ENCODE measurements at places on chromosomes 12 and 14. TPM values are rescaled to one million over a fixed set of nuclear protein-coding genes. Genes with fewer than 3 reads are reported as not detected.

Gene CARMIL3
- 0.15 TPM for total RNA-seq

Gene HOXC5
- 5.0 TPM for total RNA-seq

Gene KLHL33
- total RNA-seq = not detected

Gene MARCHF9
- 2.3 TPM for total RNA-seq

Gene FAM186B
- total RNA-seq = 0.13 TPM

- no peak for DNase-seq
Measured at GRCh38 chr12:119683413-119683812, 15.5 kb downstream of the PRKAB1 start.

DNA sequence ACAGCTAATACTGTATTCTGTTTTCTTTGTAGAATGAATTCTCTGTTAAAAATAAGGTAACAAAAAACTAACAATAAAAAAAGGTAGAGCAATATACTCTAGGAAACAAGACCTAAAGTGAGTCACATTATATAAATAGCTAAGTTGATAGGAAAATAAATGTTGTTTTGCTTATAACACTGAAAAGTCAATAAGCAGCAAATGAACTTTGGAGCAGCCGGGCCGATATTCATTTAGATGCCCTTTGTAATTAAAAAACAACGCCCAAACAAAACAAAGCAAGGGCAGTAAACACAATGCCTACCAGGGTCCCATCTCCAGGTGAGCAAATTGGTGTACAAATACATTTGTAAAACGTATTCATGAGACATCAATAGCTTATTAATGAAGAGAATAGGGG lies 227.6 kb upstream of the FOXN3 start:
- no peak for DNase-seq

GRCh38 chr14:52797653-52798052 lies 6.2 kb upstream of the GNPNAT1 start:
- DNase-seq = no peak

- DNase-seq = no peak
Measured at GRCh38 chr12:131131077-131131807, 177.5 kb downstream of the ADGRD1 start.

DNA sequence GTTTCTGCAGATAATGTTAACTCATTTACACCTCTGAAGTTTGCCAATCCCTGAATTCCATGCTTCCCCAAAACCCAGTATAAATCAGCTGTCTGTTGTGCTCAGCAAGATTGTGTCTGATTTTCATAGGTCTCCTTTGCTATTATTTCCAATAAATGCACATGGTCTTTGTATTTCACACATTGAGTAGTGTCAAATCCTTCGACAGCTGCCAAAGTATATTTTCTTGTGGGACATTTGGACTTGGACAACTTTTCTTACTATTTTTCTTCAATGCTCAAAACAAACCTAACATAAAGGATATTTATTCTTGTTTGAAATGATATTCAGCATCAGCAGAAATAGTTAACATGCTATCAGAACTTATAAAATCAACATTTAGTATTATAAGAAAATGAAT lies 406.1 kb upstream of the OR4E1 start:
- DNase-seq = no peak

GRCh38 chr12:114152066-114152465 lies 185.9 kb upstream of the RBM19 start:
- no peak for DNase-seq

DNA sequence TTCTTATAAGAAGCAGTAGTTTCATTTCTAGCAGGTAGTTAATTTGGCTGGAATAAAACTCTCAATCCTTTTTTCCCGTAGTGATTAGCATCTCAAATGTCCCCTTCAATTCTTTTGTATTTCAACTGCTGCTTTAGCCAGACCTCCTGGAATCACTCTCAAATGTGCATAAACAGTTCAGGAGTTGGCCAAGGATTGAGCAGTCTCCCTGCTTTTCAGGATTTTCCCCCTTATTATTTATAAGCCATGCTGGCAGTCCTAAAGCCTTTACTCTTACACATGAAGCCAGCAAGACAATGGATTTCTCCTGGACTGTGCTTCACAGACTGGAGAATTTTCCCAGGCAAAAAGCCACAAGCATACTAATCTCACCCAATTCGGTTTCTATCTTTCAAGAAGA lies 950.1 kb downstream of the VRK1 start:
- no peak for DNase-seq

DNA sequence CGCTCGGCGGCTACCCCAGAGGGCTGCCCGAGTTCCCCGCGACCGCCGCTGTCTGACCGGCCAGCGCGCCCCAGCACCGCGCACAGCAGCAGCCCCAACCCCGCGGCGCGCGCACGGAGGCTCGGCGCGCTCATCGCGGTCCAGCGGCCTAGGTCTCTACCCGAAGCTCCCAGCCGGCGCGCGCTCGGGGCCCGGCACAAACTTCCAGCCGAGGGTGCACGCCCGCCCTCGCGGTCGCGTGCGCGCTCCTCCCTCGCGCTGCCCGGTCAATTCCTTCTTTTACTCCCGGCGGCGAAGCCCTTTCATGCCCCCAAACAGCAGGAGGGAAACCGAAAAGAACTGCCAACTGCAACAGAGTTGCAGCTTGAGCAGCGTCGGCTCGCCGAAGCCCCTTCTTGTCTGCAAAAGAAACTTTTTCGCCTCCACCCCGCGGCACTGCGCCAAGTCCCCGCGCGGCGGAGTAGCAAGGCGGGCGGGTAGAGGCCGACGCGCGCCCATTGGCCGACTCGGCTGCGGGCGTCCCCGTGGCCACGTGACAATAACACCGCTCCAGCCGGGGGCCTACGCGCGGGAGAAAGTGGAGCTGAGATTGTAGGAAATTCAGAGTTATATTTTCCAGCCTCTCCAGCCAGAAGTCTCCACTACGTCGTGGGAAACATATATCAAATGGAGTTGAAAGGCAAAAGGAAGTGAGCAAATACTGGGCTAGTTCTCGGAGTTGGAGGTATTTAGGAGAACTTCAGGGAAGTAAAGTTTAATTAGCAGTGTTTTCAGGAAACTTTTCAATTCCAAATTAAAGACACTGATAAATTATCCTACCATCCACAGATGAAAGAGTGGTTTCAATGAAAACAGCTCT lies at the start of gene LRIG3:
TSS of gene LRIG3 (minus strand) at position 403 of the 859 bp plus-strand sequence. CDS start at position 134, 269 bp downstream.
- peak; percentile 41 for DNase-seq

GRCh38 chr12:50224026-50224692 lies 57.0 kb upstream of the CERS5 start:
- DNase-seq = peak; percentile 77

- DNase-seq = no peak
Measured at GRCh38 chr14:91358654-91359220, 58.9 kb downstream of the CCDC88C start.

DNA sequence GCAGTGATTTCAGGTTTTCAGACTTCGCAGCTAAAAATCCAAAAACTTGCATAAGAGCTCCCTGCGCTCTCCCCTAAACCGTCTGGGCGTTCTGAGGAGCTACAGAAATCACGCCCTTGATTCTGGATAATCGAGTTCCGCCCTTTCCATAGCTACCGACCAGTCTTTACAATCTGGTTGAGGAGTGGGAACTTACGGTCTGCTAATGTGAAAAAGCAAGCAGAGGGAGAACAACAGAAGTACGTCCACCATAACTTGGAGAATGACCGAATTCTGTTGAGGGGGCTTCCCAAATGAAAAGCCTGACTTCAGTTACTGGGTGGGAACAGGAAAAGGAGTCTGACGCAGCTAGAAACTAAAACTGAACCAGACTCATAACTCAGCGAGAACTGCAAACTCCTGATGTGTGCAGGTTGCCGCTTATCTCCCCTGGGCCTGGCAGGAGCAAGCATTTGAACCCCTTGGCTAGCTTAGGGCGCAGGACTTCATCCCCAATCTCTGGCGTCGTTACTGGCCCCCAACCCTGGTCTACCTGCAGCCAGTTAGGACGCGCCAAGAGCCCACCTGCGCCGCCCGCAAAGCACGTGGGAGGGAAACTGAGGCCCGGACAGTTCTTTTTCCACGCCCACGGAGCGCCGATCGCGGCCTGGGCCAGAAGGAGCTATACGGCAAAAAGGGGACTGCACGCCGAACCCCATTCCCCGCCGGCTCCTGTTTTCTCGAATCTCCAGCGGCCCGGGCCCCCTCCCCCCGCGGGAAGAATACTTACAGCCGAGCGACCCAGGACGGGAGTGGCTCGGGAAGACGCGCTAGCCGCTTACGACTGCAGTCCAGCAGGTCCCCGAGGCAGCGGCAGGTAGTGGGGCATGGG lies 838 bp downstream of the LRIG3 start:
- peak; percentile 33 for DNase-seq

- no peak for DNase-seq
Measured at GRCh38 chr14:65084554-65085505, 17.5 kb downstream of the MAX start.

- no peak for DNase-seq
Measured at GRCh38 chr12:89966495-89967240, 258.0 kb upstream of the ATP2B1 start.

DNA sequence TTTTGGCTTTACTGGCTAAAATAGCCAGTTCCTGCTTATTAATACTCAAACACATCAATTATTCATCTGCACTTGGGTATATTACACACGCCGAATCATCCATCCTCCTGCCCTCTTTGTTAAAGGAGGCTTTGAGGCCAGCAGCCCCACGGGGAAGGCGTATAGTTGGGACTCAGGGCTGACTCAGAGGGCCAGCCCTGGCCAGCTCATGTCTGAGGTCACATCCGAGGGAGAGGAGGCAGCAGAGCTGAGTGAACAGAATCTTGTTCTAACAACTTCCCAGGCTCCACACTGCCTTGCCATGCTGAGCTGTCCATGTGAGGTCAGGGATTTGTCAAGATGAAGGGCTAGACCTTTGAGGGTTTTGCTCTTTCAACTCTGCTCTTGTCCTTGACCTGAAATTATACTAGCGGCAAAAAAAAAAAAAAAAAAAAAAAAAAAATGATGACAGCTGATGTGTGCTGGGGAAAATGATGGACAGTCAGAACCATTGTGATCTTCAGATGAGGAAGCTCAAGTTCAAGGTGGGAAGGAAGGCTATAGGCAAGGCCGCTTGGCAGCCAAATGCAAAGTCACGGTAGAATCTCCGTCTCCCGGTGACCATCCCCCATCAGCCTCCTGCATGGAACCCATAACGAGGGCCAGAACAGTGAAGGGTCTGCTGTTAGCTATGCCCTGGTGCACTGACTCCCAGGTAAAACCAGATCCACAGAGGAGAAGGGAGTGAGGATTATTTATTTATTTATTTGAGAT lies 12.5 kb upstream of the MARK3 start:
- peak; percentile 82 for DNase-seq

DNA sequence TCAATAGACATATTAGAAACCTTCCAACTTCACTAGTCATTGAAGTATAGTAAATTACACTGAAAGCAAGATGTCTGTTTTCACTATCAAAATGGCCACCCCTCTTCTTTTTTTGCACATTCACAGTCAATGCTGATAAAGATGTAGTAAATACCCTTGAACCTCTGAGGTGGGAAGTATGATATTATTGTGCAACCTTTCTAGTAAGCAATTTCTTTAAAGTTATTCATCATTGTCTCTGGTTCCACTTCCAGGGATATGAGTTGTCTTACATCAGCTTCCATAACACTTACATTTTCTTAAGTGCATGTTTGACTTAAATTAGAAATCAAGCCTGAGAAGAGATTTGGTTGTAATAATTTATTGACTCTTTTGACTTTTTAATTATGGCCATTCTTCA lies 453.9 kb upstream of the MGAT4C start:
- DNase-seq = no peak

GRCh38 chr14:95452893-95453712 lies 63.3 kb downstream of the SYNE3 start:
- no peak for DNase-seq
